T-cell (primary cell): ENCODE measurements at places on chromosomes 5 and 9.

- DNase-seq: no peak
Measured at GRCh38 chr5:107805824-107806223, 135.1 kb upstream of the EFNA5 start.

DNA sequence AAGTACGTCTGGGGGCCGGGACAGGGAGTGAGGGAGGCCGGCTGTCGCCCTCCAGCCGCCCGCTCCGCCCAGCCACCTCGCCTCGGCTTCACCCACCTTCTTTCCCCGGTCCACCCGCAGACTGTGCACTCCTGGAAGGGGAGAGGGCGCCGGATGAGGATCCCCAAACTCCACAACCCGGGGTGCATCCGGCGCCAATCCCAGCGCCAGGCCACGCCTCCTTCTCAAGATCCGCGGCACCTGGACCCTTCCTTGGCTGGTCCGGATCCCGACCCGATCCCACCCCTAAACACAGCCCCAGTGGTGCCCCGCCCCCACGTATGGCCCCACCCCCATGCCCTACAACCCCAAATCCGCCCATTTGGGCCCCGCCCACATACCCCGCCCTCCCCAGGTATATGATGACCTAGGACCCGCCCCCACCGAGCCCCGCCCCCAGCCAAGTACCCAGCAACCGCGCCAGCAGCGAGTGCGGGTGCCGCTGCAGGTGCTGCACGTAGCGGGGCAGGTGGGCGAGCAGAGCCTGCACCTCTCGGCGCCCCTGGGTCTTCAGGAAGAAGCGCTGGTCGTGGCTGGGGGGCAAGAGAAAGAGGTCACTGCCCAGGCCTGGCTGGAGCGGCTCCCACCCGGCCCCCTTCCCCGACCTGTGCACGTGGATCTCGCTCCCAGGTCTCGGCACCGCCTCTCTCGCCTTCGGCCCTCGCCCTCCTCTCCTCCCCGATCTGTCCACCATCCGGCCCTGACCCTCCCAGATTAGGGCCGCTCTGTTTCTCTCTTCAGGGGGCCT, 3.2 kb downstream of the PIP5KL1 start:
- peak; percentile 79 for DNase-seq

DNA sequence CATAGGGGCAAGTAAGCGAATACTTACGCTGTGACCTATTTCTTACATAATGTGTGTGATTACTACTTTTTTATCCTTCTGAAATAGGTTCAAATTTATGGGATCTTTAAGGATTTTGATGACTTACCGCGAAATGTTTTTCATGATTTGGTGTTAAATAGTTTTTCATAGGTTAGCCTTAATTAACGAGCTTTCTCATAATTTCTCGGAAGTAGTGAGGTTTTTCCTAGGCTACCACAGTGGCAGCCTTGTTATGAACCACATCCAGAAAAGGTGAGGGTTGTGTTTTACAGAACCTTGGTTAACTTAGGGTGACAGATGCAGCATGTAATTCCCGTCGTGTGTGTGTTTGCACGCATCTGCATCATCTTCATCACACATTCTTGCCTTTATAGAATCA, 1.3 kb downstream of the SH3GL2 start:
- no peak for DNase-seq

DNA sequence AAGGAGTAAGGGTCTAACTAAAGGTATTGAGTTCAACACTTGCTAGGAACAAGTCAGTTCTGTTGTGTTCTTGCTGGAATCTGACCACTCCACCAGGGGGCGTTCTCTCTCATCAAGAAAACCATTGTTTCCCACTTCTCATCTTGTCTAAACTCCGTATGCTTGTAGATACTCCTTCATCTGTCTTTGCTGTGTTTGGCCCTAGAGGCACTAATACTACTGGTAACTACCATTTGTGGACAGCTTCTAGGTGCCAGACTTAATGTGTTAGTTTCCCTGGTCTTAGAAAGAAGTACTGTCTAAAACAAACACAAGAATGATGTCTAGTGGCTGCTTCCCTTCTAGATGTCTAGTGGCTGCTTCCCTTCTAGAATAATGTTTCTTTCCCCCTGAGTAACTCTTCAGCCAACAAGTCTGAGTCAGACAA, 18.7 kb upstream of the PTPDC1 start:
- peak; percentile 62 for DNase-seq

GRCh38 chr9:4550777-4551484, 60.7 kb downstream of the SLC1A1 start:
- no peak for DNase-seq

GRCh38 chr9:33291031-33291397, 698 bp downstream of the NFX1 start:
- no peak for DNase-seq

GRCh38 chr9:124776618-124776953, 347 bp upstream of the OLFML2A start:
- no peak for DNase-seq

- DNase-seq: no peak
Measured at GRCh38 chr5:54221135-54221534, 89.2 kb downstream of the ARL15 start.

DNA sequence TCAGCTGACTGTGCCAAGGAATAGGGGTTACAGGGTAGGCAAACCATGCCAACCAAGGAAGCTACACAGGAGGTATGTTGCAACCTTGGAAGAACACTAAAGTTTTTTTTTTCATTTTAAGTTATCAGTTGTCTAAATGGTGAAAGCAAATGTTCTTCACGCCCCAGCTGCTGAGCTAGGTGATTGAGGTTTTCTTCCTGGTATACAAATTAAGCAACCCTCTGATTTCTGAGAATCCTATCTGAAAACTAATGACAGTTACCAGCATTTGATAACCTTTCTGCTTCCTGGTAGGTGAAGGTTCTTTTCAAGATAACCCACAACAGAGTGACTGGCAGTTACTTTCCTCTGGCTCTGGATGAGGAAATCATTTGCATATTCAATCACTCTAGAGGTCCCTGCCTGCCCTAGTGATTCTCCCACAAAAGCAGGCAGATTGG, 194.9 kb downstream of the ATP10B start:
- no peak for DNase-seq

GRCh38 chr5:127519527-127519926, 2.1 kb downstream of the PRRC1 start:
- DNase-seq: no peak

DNA sequence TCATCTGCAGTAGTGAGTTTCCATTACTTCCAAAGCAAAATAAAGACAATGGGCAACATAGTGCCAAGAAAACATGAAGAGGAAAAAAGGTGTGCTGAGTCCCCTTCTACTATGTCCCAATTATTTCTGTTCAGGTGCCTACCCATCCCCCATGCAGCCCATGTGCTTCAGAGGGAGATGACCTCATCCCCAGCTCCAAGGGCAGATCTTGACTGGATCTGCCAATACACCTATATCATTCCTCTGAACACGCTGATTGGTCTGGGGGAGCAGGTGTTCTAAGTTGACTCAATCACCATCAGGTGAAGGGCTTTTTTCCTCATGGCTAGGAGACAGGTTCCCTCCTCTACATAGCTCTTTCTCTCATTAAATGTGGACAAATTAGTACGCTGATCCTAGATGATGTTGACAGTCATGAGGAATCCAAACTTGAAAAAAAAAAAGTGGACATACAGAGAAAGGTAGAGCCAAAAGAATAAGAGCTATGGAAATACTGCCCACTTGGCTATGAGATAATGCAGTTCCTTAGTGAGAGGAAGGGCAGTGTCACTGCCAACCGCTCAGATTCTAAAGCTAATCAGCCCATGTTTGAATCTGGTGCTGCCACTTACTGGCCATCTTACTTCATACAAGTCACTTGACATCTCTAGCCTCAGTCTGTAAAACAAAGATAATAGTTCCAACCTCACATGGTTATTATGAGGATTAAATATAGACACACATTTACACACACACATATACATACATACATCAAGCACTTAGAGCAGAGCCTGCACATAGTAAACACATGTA, 23.1 kb downstream of the PRELID2 start:
- DNase-seq: no peak

DNA sequence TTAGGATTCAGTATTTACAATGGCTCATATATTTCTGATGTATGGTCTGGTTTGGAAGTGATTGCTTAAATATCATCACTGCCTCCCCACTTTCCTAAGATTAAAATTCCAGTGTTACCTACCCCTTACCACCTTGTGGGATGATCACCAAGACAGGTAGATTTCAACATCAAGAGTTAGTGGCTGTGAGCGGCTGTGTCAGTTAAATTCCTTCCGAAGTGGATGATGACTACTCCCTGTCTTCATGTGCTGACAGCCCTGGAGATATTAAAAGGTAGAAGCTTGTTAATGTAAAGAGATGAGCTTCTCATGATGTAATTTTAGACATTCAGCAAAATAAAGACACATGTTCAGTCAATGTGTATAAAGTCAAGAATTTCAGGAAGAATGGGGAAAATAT, 4.2 kb downstream of the ITGA2 start:
- DNase-seq: no peak

GRCh38 chr9:132669319-132669697, 475 bp downstream of the DDX31 start:
- no peak for DNase-seq

DNA sequence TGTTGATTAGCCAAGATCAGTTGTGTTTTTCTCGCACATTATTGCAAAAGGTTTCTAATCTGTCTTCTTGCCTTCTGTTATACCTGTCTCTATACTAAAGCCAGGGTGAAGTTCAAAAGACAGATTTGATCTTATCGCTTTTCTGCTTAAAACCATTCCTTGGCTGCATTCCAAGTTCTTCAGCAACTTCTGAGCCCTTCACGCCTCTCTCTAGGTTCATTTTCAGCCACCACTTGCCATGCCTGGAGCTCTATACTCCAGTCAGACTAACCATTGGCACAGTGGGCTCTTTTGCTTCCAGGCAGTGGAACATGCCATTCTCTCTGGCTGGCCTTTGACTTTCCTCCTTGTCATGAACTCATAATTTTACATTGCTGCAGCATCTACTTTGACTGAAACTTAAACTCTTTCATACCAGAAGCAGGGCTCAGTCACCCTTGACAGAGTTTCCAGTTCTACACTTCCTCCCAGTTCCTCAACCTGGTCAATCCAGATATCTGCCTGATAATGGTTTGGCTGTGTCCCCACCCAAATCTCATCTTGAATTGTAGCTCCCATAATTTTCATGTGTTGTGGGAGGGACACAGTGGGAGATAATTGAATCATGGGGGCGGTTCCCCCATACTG, 114.4 kb downstream of the SLC12A2 start:
- no peak for DNase-seq

- DNase-seq: no peak
Measured at GRCh38 chr5:41925555-41925951, 472 bp downstream of the FBXO4 start.

DNA sequence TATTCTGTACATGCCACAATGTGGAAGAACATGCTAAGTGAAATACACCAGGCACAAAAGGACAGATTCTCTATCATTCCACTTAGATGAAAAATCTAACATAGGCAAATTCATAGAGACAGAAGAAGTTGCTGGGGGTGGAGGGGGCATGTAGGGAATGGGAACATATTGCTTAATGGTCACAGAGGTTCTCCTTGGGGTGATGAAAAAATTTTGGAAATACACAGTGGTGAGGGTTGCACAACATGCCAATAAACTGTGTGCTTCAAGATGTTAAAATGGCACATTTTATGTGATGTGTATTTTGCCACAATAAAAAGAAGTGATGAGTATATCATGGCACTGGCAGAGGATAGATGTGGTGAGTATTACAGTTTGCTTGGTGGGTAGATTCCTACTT, 111.9 kb downstream of the SUSD1 start:
- DNase-seq: no peak

DNA sequence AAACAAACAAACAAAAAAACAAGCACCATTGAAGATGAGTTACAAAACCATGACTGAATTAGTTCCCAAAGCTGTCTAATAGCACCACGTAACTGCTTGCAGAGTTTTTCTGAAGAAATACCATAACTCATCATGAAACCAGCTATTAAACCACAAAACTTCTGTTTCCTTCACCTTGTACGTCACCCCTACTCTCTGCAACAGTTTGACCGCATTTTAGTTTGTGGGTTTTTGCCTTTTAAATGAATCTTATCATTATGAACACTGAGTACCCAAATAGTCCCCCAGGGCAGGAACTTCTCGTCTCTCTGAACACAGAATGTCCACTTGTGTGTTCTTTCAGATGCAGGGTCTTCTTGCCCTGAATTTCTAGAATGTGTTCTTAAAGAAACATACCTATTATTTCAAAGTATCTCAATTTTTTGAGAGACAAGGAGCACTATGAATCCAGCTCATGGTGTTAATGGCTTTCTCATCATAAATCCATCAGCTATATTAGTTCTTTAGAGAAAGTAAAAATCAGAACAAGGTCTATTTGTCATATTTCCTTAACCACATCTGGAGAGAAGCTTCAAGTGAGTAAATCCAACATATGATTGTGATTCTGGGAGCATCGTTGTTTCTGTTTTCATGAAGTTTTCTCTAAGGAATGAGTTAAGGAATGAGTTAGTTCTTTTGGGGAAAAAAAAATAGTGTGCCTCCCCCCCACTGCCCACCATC, 210.6 kb downstream of the AUH start:
- DNase-seq: no peak

- DNase-seq: no peak
Measured at GRCh38 chr5:39452846-39453245, 28.1 kb upstream of the DAB2 start.
